ENCODE measurements at places on chromosomes 5 and 9. TPM values are rescaled to one million over a fixed set of nuclear protein-coding genes. Genes with fewer than 3 reads are reported as not detected.

- DNase-seq: no peak
- no peaks in the 10 kb centered on the region for H3K27me3 ChIP-seq
- H3K27ac ChIP-seq: no peak overlapping the region
- no peaks in the 10 kb centered on the region for H3K36me3 ChIP-seq
Measured at GRCh38 chr5:170538096-170538465, 34.3 kb downstream of the KCNIP1 start.

Gene BTNL9
- not detected for total RNA-seq

DNA sequence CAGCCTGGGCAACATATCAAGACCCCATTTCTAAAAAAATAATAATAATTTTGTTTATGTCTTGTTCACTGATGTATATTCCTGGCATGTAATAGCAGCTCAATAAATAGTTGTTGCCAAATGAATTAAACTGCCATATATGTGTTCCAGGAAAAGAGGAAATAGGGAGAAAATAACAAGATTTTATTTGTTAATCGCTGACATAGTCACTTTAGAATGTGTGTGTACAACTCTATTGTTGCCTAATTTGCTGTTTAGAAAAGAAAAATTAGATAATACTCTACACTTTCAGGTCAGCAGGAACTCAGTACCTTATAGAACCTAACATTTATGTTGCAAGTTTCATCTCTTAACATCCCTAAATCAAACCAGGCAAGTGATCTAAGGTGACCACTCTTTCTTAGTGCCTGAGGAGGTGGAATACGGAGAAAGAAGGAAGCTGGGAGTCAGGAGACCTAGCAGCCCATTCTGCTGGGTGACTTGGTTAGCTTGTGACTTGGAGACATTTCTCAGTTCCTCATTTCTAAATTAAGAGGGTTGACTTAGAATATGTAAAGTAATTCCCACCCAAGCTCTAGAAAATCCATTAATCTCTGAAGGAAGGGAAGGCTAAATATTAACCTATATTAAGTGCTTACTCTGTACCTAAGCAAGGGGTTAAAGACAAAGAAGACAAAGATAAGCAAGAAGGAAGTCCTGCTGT, 110.3 kb upstream of the IQGAP2 start:
- no peaks in the 10 kb centered on the region for H3K36me3 ChIP-seq
- no peak for DNase-seq
- H3K4me3 ChIP-seq: no peak overlapping the region
- peaks cover 35% of the 10 kb centered on the region for H3K4me1 ChIP-seq

GRCh38 chr9:33785914-33786313, 9.4 kb upstream of the PRSS3 start:
- no peaks in the 10 kb centered on the region for H3K36me3 ChIP-seq
- no peak overlapping the region for H3K27ac ChIP-seq
- H3K4me1 ChIP-seq: no peaks in the 10 kb centered on the region
- H3K27me3 ChIP-seq: no peaks in the 10 kb centered on the region

DNA sequence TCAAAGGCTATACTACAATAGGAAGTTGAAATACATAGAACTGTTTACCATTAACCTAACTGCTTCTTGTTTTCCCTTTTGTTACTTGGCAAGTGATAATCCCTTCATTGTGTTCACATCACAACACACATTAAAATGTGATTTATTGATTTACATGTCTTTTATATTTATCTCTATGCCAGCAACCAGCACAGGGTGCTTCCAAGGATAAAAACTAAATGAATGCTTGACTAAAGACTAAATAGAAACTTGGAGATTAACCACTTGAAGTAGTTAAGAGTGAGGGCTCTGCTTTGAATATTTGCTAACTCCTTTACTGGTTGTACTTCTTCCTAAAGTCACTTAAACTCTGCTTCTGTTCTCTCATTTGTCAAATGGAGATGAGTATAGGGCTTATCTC, 1730.6 kb downstream of the EFNA5 start:
- no peak for DNase-seq
- no peak overlapping the region for H3K27ac ChIP-seq
- H3K4me1 ChIP-seq: peaks cover 5% of the 10 kb centered on the region
- H3K27me3 ChIP-seq: no peaks in the 10 kb centered on the region

Gene PAXX
- 54.9 TPM for total RNA-seq

DNA sequence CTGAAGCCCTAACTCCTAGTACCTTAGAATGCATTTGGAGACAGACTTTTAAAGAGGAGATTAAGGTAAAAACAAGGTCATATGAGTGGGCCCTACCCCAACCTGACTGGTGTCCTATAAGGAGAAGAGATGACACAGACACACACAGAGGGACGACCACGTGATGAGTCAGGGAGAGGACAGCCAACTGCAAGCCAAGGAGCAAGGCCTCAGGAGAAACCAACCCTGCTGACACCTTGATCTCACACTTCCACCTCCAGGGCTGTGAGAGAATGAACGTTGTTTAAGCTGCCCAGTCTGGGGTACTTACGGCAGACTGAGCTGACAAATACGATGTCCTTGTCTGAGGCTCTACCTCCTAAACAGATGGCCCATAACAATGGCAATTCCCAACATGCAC, 93.6 kb downstream of the ROR2 start:
- no peak overlapping the region for H3K4me3 ChIP-seq
- H3K4me1 ChIP-seq: peaks cover 24% of the 10 kb centered on the region
- peaks cover 5% of the 10 kb centered on the region for H3K36me3 ChIP-seq
- no peaks in the 10 kb centered on the region for H3K27me3 ChIP-seq
- H3K27ac ChIP-seq: peak overlapping the region; percentile 70

GRCh38 chr5:56951946-56952691, at the start of gene MIER3:
Gene MIER3, minus strand, starts transcription at chr5:56952123. Its CDS starts 21 bp downstream, at chr5:56952102.
- peak; percentile 66 for DNase-seq
- H3K4me1 ChIP-seq: peaks cover 13% of the 10 kb centered on the region
- no peaks in the 10 kb centered on the region for H3K36me3 ChIP-seq
- peak within 1 kb of the TSS; percentile 96 for H3K27ac ChIP-seq

GRCh38 chr5:41156739-41157138, 56.6 kb downstream of the C6 start:
- DNase-seq: no peak
- no peak overlapping the region for H3K27ac ChIP-seq
- H3K4me3 ChIP-seq: no peak overlapping the region
- H3K27me3 ChIP-seq: no peaks in the 10 kb centered on the region

GRCh38 chr9:13568405-13568804, 288.9 kb upstream of the MPDZ start:
- DNase-seq: no peak
- H3K4me1 ChIP-seq: peaks cover 6% of the 10 kb centered on the region
- peaks cover 29% of the 10 kb centered on the region for H3K27me3 ChIP-seq
- peak overlapping the region; percentile 65 for H3K4me3 ChIP-seq

GRCh38 chr5:131224387-131225201, 39.3 kb upstream of the CDC42SE2 start:
- no peaks in the 10 kb centered on the region for H3K36me3 ChIP-seq
- DNase-seq: no peak
- H3K27ac ChIP-seq: no peak overlapping the region
- H3K27me3 ChIP-seq: no peaks in the 10 kb centered on the region
- H3K4me1 ChIP-seq: no peaks in the 10 kb centered on the region
- H3K4me3 ChIP-seq: no peak overlapping the region

DNA sequence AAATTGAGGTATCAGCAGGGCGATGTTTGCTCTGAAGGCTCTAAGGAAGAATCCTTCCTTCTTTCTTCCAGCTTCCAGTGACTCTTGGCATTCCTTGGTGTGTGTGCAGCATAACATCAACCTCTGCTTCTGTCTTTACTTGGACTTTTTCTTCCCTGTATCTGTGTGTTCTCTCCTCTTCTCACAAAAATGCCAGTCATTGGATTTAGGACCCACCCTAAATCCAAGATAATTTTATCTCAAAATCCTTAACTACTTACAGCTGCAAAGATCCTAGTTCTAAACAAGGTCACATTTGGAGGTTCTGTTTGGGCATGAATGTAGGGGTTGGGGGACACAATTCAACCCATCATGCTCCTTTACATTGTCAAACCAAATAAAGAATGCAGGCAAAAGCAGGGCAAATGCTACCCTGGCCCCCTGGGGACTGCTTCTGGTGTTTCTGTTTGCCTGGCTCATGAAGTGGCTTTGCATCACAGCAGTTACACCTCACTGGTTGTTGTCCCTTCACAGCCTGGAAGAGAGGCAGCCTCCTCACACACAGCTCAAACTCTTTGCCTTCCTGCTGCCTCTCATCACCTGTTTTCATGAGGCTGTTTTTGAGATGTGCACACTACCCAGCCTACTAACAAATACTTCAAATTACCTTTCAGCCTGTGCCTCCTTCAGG, 64.8 kb upstream of the PLCXD3 start:
- no peak overlapping the region for H3K27ac ChIP-seq
- no peak for DNase-seq
- no peaks in the 10 kb centered on the region for H3K27me3 ChIP-seq
- no peaks in the 10 kb centered on the region for H3K4me1 ChIP-seq

DNA sequence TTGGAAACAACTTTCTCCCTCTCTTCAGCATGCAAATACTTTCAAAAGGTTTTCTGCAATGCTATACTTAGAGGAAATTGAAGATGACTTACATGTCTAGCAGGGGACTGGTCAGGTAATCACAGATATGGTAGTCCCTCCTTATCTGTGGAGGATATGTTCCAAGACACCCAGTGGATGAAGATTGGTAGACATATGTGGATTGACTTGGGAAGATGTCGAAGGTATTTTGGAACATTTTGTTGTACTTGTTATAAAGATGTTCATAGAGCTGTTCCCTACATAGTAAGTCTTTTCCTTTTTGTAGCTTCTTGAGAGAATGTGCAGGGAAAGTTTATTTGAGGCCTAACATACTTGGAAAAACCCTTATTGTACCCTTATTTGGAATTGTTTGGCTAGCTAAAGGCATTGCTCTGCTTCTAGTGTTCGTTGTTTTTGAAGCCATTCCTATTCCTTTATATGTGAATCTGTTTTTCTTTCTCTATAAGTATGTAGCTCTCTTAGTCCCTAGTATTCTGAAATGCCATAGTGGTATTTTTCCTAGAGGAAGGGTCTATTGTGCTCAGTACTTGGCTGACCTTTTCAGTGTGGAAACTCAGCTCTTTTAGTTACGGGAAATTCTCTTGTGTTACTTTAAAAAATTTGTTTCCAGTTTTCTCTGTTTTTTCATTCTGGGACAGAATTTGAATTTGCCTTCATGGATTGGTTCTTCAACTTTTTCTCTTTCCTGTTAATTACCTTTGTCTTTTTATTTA, 25.7 kb downstream of the GPR151 start:
- no peaks in the 10 kb centered on the region for H3K4me1 ChIP-seq
- no peak overlapping the region for H3K27ac ChIP-seq
- H3K27me3 ChIP-seq: no peaks in the 10 kb centered on the region
- no peak overlapping the region for H3K4me3 ChIP-seq

Measured in progenitor cell of endocrine pancreas (in vitro differentiated cells).